ENCODE measurements at places on chromosomes 7 and 10.
A peak's percentile ranks its signal among the peaks of the same experiment; 100 is the strongest.

GRCh38 chr7:95200741-95201140 is 123.6 kb downstream of the PON1 start:
- no peak for DNase-seq

- no peak for DNase-seq
Observed at GRCh38 chr10:18229826-18230225, 89.6 kb downstream of the CACNB2 start.

DNA sequence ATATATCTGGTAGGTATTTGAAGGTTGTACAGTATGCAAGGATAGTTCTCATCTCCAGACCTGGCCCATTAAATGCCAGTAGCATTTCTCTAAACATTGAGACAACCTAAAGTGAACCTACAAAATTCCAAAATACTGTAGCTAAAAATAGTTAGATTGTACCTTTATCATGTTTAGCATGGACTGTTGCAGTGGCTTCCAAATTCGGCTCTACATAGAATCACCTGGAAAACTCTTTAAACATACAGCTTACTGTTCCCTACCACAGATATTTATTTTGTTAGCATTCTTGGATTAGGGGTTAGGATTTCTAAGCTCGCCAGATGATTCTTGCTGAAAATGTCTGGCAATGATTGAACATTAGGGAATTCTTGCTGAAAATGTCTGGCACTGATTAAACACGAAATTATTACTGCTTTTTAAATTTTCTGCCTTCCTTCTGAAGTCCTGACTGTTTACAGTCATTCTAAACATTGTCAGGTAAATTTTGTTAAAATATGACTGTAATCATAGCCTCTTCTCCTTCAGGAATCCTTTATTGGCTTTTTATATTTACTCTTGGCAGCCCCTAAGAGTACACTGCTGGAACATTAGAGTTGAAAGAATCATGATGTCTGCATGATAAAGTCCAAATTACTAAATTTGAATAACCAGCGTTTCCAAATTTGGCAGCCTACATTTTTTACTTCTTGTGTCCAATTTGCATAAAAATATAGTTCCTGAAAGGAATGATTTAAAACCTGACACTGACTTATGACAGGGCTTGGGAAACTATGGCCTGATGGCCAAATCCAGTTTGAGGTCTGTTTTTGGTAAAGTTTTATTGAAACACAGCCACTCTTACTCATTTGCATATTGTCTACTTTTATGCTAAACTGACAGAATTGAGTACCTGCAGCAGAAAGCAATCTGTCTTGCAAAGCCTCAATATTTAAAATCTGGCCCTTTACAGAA is 40.3 kb downstream of the SHOC2 start:
- DNase-seq: no peak

DNA sequence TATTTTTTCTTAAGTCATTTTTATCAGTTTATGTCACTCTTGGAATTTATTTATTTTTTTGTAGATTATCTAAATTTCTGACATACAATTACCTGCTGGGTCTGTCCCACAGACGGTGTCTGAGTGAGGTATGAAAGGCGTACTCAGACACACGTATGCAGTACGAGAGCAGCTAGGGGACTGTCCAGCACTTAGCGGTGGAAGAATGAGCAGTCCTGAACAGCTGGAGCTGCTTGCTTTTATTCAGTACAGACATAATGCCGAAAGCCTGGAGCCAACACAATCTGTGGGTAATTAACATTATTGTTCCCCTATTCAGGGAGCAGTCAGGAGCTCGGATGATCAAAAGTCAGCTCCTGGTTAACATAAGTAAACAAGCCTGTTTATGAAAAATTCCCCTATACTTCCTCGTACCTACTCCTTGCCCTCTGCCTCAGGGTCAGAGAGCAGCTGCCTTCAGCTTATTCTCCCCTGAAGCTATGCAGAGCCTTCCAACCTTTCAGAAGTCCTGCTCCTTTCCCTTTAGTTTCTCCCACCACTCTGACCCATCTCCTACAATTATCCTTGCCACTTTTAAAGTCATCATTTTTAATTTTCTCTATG is 488.0 kb upstream of the POM121L12 start:
- DNase-seq: no peak

- DNase-seq: no peak
Observed at GRCh38 chr7:124397134-124397533, 364.3 kb upstream of the TMEM229A start.

DNA sequence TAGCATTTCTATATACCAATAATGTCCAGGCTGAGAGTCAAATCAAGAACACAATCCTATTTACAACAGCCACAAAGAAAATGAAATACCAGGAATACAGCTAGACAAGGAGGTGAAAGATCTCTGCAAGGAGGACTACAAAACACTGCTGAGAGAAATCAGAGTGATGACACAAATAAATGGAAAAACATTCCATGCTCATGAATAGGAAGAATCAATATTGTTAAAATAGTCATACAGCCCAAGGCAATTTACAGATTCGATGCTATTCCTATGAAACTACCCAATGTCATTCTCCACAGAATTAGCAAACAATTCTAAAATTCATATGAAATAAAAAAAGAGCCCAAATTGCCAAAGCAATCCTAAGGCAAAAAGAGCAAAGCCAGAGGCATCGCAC is 116.8 kb upstream of the ZNF32 start:
- DNase-seq: no peak

- DNase-seq: no peak
Observed at GRCh38 chr10:34319197-34319846, 495.8 kb downstream of the PARD3 start.

DNA sequence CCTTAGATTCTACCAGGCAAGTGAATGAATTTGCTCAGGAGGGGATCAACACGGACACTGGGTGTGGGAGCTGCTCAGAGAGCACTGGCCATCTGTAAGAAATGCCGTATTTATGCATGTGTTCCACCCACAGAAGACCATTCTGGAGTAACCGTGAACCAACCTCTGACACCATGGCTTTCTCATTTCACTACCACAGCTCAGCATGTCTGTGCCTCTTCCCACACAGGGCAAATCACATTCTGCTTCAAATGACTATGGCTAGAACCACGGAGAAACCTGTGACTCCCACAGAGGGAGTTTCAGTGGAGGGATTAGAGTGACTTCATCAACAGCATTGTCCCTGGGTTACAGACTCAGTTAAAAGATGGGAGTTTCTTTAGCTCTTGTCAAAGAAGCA is 893.4 kb downstream of the XPNPEP1 start:
- no peak for DNase-seq

- DNase-seq: no peak
Observed at GRCh38 chr7:68279827-68280400, 1283.3 kb downstream of the TYW1 start.

DNA sequence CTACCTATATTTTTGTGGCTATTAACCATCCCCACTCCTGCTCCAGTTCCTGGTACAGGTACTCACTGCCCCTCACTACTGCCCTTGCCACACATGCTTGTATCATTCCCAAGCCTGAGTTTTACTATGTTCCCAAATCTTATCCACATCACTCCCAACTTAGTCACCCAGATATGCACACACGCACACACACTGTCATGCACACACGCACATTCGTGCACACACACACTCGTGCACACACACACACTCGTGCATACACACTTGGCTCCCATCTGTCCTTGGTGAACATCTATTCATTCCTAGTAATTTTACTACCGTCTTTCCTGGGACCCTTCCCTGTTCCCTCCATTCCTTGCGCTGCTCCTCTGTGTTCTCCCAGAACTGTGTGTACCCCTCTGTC is 287.2 kb upstream of the RNF32 start:
- no peak for DNase-seq

GRCh38 chr10:60965696-60966095 is 21.7 kb upstream of the RHOBTB1 start:
- no peak for DNase-seq

GRCh38 chr7:157278167-157278790 is 58.5 kb upstream of the DNAJB6 start:
- DNase-seq: no peak

- DNase-seq: no peak
Observed at GRCh38 chr10:89427629-89428028, 13.3 kb downstream of the IFIT5 start.

- peak; percentile 29 for DNase-seq
Observed at GRCh38 chr10:3652886-3653285, 132.1 kb downstream of the KLF6 start.

DNA sequence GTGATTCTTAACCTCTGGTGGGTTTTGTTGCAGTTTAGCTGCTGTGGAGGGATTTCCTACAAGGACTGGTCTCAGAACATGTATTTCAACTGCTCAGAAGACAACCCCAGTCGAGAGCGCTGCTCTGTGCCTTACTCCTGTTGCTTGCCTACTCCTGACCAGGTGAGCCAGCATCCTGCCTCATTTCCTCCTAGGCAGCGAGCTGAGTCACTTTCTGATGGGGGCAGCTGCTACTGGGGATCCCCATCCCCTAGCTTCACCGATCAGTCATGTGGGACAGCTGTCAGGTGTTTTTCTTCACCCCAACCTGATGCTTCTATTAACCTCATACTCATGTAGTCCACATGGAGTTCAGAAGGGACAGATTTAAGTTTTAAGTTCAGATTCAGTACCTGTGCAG is 21.7 kb upstream of the SMO start:
- no peak for DNase-seq

DNA sequence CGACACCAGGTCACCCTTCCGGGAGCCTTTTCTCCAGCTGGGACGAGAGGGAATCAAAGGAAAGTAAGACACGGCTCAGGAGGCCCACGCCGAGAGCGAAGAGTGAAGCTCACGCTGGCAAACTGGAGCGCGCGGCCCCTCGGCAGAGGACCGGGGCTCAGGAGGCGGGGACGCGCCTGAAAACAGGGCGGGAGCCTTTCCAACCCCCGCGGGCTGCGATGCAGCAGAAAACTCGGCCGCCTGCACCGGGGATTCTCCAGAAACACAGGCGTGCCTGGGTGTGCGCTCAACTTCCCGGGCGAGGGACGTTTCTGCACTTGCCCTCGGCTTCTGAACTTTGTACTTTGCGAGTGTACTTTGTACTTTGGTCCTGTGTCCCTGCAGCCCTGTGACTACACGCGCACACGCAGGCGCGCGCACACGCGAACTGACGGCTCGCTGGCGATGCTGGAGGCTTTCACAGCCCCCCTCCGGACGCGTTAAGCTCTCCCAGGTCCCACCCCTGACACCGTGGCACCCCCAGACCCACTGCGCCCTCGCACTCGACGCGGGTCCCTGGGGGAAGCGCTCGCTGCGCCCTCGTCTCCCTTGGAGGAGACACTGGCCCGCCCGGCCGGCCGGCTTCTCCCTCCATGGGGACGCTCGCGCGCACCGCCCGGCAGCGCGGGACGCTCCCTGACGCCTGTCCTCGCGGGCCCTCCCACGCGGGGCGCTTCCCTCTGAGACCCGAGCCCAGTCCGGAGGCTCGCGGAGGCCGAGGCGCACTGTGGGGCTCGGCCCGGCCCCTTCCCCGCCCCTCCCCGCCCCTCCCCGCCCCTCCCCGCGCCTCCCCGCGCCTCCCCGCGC is 588 bp upstream of the PAOX start:
- peak; percentile 50 for DNase-seq

DNA sequence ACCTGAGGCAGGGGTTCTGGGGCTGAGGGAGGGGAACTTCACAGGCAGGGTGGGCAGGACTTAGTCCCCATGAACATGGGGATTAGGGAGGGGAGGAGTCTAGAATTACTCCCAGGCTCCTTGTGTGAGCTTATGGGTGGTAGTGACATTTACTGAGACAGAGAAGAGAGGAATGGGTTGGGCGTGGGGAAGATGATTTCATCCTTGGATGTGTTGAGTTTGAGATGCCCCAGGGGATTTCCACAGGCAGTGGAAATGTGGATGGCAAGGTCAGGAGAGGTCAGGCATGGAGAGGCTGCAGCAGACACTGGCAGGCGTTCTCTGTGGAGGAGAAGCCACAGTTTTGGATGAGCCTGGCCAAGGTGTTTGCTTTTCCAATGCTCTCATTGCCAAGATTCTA is 26.4 kb upstream of the GSDME start:
- no peak for DNase-seq

GRCh38 chr7:91812388-91812787 is 68.1 kb downstream of the MTERF1 start:
- no peak for DNase-seq

DNA sequence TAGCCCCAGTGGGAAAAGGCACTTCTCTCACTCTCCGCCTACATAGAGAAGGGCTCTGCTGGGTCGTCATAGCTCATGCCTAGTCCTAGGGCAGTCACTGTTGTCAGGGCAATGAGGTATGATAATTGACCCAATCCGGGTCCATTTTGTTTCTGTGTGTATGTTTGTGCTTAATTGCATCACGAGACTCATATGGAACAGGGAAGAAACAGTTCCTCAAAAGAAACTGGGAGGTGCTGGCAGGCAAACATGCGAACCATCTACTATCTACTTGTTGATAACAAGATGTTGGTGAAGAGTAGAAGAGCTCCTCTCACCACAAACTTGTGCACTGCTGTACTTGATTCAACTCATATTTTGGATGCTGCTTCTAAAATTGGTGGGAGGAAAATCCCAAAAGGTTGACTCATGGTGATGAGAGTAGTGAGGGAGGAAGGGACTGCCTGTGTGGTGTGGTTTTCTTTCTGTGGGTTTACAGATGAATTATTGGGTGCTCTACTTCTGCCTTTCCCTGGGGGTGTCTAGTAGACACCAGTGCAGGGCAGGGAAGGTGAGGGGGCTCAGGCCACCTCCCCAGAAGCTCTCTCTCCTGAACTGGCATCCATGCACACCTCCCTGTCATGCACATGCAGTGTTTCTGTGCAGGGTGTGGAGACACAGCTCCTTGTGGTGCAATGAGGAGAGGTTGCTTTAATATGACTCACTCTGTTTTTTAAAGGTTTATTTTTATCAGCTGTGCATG is 29.4 kb downstream of the LSMEM1 start:
- DNase-seq: no peak

DNA sequence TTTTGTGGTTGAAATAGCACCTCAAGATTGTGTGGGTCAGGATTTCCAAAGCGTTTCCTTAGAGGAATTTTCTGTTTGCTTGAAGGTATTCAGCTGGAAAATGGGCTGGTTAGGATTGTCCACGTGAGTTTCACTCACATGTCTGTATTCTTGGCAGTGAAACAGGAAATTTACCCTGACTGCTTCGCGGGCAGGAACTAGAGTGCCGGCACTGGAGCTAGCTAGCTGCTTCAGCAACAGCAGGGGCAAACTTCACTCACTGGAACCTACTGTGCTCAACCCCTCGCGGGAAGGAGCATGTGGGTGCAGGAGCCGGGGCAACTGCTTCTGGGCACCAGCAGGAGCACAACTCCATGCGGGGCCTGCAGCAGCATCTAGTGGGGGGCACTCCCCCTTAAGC is 38.0 kb upstream of the RTKN2 start:
- peak; percentile 1 for DNase-seq

DNA sequence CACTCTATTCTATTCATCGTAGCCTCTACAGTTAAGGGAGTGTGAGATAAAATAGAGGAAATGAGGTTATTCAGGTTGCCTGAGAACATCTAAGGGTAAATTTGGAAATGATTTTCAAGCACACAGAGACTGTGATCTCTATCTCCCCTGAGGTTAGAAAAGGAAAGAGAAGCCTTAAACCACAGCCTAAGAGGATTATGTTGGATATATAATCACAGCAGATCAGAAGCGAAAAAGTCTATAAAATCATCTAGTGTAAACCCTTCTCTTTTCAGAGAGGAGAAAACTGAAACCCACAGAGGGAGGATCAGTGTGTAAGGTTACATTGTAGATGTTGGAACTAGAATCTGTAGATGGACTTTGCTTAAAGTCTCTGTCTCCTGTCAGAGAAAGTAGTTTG is 90.6 kb upstream of the SEMA3E start:
- no peak for DNase-seq

Measured in activated CD4-positive, alpha-beta T cell treated with anti-CD3 and anti-CD28 coated beads, Interleukin-2, amount 50 U/mL, for 4 hours (primary cell).